ENCODE measurements at places on chromosomes 3 and 15. TPM values are rescaled to one million over a fixed set of nuclear protein-coding genes. Genes with fewer than 3 reads are reported as not detected.

Gene MEGF11
- total RNA-seq = under 0.01 TPM

Gene CCR8
- total RNA-seq = not detected

Gene HIGD2B
- total RNA-seq = not detected

Gene LYZL4
- total RNA-seq = not detected

Gene GABRG3
- total RNA-seq = not detected

Gene CHRFAM7A
- total RNA-seq = 2.2 TPM

Gene TRPM7
- 74.9 TPM for total RNA-seq

Gene HYKK
- total RNA-seq = 1.9 TPM

Gene PTX3
- total RNA-seq = 515 TPM

Gene UROC1
- not detected for total RNA-seq

Gene STIMATE
- total RNA-seq = 16.9 TPM

Gene KBTBD13
- total RNA-seq = not detected

Gene TGM5
- total RNA-seq = not detected

Gene KNG1
- not detected for total RNA-seq

Gene GABRR3
- not detected for total RNA-seq

Gene GOLGA8T
- not detected for total RNA-seq

Gene PDHB
- 65.8 TPM for total RNA-seq

Gene LRRN1
- total RNA-seq = 0.12 TPM

Gene ATP10A
- 13.1 TPM for total RNA-seq

Gene EXD1
- total RNA-seq = not detected

Gene NAA80
- 9.4 TPM for total RNA-seq

Gene FHIT
- 1.3 TPM for total RNA-seq

Gene P2RY1
- total RNA-seq = 0.24 TPM

Gene CCR1
- 0.81 TPM for total RNA-seq

Gene IQSEC1
- 40.3 TPM for total RNA-seq

Gene WNT7A
- total RNA-seq = not detected
